ENCODE measurements at places on chromosomes 4 and X.

- DNase-seq, result no peak
Measured at GRCh38 chr4:112085156-112086035, 59.9 kb upstream of the FAM241A start.

- no peak for DNase-seq
Measured at GRCh38 chr4:117640836-117641235, 393.4 kb upstream of the NDST3 start.

- no peak for DNase-seq
Measured at GRCh38 chrX:72201836-72202536, 20.4 kb downstream of the PIN4 start.

GRCh38 chr4:184968366-184968765 lies 49.9 kb upstream of the HELT start:
- DNase-seq, result no peak

DNA sequence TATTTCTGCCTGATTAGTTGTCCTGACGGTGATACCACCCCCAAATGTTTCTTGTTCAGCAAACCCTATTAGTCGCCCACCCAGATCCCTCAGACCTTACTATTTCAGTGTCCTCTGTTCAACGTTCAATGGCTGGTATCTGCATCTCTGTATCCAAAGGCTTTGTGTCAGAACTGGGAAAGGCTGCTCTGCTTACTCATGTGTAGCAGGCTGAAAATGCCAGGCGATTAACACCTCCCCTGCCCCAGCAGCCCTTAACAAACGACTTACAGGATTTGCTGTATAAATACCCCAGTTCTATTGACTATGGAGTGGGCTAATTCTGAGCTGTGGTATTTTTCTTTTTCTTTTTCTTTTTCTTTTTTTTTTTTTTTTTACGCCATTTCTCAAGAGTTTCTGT lies 415.0 kb downstream of the ZNF674 start:
- no peak for DNase-seq

DNA sequence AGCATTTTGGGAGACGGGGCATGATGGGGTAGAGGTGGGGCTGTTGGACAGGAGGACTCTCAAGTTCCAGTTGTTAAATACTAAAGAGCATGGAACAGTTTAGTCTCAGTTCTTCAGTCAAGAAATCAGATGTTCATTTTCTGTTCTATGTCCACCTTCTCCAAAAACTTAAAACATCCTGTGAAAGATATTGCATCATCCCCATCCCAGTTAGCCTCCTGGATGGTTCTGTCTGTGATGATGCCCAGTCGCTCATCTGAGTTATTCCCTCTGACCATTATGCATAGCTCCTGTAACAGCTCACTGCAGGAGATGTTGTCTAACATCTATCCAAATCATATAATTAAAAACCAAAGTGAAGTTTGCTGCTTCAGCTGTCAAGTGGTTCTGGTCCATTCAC lies 32.1 kb upstream of the SCML1 start:
- no peak for DNase-seq

- DNase-seq, result no peak
Measured at GRCh38 chr4:61485056-61485455, 284.9 kb downstream of the ADGRL3 start.

GRCh38 chrX:116726806-116727205 lies 264.0 kb upstream of the CT83 start:
- DNase-seq, result no peak

GRCh38 chr4:186307497-186307896 lies 41.5 kb downstream of the F11 start:
- no peak for DNase-seq

DNA sequence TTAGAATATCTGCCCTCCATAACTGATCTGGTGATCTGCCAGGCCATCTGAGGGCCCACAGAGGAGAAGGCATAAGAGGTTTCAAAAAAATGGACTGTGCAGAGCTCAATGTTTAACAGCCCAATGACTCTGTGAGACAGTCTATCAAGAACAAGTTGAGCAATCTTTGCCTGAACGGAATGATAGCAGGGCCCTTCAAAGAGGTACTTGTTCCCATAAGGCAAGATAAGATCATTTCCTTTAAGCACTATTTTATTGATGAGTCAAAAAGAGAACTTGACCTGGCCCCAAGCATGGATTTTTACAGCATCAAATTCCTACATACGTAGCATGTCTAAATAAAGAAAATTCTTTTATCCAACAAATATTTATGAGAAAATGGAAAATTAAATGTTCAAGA lies 182.8 kb downstream of the IDS start:
- no peak for DNase-seq

DNA sequence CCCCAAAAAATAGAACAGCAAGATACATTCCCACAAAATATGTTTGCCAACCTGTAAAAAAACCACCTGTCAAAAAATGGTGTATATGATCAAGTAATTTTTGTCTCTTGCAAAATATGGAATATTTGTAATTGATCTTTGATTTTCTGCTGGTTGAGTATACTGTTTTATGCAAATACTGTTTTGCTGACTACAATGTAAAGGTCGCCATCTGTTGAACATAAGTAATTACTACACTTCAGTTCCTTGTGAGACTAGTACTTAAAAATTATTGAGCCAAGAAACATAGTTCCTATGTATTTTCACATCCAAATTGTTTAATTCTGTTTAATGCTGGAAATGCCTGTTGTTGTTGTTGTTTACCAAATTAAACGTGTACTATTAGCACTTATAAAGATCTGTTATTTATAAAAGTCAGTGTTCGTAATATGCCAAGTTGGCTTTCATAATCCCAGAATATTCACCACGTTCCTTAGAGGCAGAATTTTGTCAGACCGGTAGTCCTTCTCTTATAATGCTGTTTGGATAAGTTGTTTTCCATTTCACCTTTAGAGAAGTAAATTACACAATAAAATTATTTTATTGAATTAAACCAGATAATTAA lies 144.2 kb downstream of the PDLIM5 start:
- peak; percentile 67 for DNase-seq

DNA sequence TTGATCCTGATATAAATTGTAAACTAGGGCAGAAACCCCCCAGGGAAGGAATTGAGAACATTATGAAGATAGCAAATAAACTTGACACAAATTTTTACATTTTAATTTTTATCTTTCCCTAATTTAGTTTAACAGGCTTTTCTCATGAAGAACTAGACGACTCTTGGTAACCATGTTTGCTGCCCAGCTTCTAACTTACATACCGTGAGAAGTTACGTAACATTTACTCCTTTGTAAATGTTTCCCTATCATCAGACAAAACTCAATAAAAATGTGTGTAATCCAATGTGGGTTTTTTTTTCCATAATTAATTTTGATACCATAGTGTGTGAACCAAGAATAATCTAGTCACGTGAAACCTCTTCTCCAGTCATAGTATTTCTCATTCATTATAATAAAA lies 34.4 kb downstream of the OFD1 start:
- no peak for DNase-seq

DNA sequence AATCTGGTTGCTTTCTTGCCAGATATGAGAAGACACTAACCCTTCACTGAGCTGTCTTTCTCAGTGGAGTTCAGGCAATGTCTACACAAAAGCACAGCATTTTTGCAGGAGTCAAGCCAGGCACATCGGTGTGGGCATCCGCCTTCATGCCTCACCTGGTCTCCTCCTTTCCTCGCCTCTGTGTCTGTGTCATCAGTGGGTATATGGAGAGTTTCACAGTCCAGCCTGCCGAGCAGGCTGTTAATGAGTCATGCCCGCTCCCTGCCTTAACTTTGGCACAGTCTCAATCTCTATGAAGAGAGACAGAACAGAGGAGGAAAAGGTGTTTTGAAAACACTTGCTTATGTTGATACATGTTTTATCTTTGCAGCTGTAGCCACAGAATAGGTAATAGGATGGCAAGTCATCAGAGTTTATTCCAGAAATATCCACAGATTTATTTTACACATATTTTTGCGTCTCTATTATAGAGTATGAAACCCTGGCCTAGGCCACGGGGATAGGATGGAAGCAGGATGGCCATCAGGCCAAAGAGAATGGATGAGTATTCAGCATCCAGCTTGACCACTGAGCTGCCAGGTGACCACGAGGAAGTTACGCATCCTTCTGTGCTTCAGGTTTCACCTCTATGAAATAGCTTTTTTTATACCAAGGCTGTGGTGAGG lies 32.8 kb upstream of the MAML3 start:
- peak; percentile 48 for DNase-seq

Measured in T47D (cell line).